ENCODE measurements at places on chromosomes 4 and X.

DNA sequence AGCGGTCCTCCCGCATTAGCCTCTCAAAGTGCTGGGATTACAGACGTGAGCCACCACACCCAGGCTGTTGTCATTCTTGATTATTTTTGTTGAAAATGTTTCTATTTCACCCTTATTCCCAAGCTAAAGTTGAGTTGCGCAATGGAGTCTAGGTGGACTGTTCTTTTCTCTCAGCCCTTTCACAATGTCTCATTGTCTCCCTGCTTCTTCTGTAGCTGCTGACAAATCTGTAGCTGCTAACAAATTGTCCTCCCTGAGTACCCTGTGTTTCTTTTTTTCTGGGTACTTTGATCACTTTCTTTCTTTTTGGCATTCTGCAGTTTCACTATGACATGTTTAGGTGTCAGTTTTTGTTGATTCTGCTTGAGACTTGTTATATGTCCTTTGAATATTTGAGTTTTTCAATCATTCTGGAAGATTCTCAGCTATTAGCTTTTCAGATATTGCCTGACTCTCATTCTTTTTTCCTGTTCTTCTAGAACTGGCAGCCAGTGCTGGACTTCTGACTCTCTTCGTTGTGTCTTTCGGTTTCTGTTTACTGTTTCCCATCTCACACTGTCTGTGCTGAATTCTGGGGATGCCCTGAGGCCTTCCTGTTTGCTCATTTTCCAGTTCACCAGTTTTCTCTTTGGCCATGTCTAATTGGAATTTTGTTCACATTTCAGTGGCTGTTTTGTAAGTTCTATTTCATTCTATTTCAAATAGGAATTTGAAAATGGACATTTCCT is 6.6 kb downstream of the ABCD1 start:
- H3K36me3 ChIP-seq, result peaks cover 6% of the 10 kb centered on the region
- H3K4me3 ChIP-seq, result no peak overlapping the region
- peaks cover 22% of the 10 kb centered on the region for H3K4me1 ChIP-seq
- no peak for DNase-seq
- no peaks in the 10 kb centered on the region for H3K27me3 ChIP-seq

GRCh38 chr4:51878431-51878830 is 35.5 kb downstream of the DCUN1D4 start:
- H3K4me1 ChIP-seq, result no peaks in the 10 kb centered on the region
- no peak for DNase-seq
- no peaks in the 10 kb centered on the region for H3K27me3 ChIP-seq

DNA sequence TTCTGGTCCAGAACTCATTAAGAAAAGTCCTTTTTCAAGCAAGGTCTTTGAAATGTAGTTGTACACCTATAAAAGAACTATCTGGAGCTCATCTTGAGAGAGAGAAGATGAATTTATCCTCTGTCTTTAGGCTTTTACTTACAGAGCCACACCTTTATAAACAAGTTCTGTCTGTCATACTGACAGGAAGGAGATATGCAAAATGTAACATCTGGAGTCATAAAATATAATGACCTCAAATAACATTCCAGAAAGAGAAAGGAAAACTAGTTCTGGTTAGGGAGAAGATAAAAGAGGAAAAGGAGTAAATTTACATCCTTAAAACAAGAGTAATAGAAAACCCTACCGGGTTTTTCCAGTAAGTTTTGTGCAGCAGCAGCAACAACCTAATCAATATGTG is 1.3 kb downstream of the INPP4B start:
- H3K36me3 ChIP-seq, result no peaks in the 10 kb centered on the region
- H3K27me3 ChIP-seq, result peaks cover 7% of the 10 kb centered on the region
- peak overlapping the region; percentile 64 for H3K4me3 ChIP-seq
- peaks cover 18% of the 10 kb centered on the region for H3K4me1 ChIP-seq
- no peak for DNase-seq
- peak overlapping the region; percentile 58 for H3K27ac ChIP-seq

- DNase-seq, result no peak
- no peaks in the 10 kb centered on the region for H3K27me3 ChIP-seq
- H3K36me3 ChIP-seq, result no peaks in the 10 kb centered on the region
- H3K4me3 ChIP-seq, result no peak overlapping the region
Observed at GRCh38 chrX:104795804-104796203, 229.8 kb downstream of the IL1RAPL2 start.

GRCh38 chr4:42487230-42487629 is 89.9 kb downstream of the SHISA3 start:
- no peaks in the 10 kb centered on the region for H3K36me3 ChIP-seq
- H3K4me3 ChIP-seq, result no peak overlapping the region
- H3K27me3 ChIP-seq, result no peaks in the 10 kb centered on the region
- no peak for DNase-seq
- H3K27ac ChIP-seq, result no peak overlapping the region
- H3K4me1 ChIP-seq, result no peaks in the 10 kb centered on the region

- H3K27ac ChIP-seq, result no peak overlapping the region
- no peak overlapping the region for H3K4me3 ChIP-seq
- no peaks in the 10 kb centered on the region for H3K36me3 ChIP-seq
- no peak for DNase-seq
Observed at GRCh38 chr4:74997948-74998729, 65.2 kb downstream of the PARM1 start.

DNA sequence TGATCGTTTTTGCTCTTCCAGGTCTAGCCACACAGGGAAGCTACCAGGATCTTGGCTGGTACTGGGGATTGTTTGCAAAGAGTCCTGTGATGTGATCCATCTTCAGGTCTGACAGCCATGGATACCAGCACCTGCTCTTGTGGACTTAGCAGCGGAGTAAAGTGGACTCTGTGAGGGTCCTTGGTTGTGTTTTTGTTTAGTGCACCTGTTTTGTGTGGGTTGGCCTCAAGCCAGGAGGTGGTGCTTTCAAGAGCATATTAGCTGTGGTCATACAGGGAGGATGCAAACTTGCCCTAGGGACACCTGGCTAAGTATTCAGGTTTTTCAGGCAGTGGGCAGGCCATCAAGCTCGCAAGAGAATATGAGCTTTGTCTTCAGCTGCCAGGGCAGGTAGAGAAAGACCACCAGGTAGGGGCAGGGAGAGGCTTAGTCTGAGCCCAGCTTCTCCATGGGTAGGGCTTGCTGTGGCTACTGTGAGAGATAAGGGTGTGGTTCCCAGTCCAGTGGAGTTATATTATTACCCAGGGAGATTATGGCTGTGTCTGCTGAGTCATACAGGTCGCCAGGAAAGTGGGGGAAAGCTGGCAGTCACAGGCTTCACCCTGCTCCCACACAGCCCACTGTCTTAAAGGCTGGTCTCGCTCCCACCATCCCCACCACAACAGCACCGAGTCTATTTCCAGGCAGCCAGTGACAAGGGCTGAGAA is 293.7 kb downstream of the PCDH18 start:
- H3K27me3 ChIP-seq, result no peaks in the 10 kb centered on the region
- no peaks in the 10 kb centered on the region for H3K36me3 ChIP-seq
- no peak overlapping the region for H3K27ac ChIP-seq
- DNase-seq, result no peak
- no peaks in the 10 kb centered on the region for H3K4me1 ChIP-seq
- no peak overlapping the region for H3K4me3 ChIP-seq

GRCh38 chrX:123049071-123049625 is 134.9 kb upstream of the GRIA3 start:
- H3K27ac ChIP-seq, result no peak overlapping the region
- no peaks in the 10 kb centered on the region for H3K36me3 ChIP-seq
- DNase-seq, result no peak
- H3K4me1 ChIP-seq, result no peaks in the 10 kb centered on the region
- H3K27me3 ChIP-seq, result no peaks in the 10 kb centered on the region

- H3K4me1 ChIP-seq, result no peaks in the 10 kb centered on the region
- no peak overlapping the region for H3K4me3 ChIP-seq
- no peak for DNase-seq
- H3K27me3 ChIP-seq, result no peaks in the 10 kb centered on the region
Observed at GRCh38 chrX:154605566-154605965, 13.5 kb downstream of the CTAG1B start.

DNA sequence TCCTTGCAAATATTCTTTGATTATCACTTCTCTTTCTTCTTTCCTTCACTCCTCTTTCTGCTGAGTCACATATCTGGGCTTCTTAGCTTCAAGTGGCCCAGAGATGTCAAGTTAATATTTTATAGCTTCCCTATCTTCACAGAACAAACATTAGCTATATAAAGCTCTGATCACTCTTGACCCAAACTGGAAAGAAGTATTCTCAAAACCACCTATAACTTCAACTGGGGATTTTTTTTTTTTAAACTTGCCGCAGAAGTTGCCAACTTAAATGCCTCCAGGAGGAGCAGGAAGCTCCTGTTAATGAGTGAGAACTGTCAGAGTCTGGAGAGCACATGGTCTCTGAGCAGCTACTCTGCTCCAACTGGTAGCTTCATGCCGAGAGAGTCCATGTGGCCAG is 233.3 kb upstream of the EDNRA start:
- DNase-seq, result no peak
- H3K4me3 ChIP-seq, result no peak overlapping the region
- H3K27me3 ChIP-seq, result no peaks in the 10 kb centered on the region
- no peaks in the 10 kb centered on the region for H3K36me3 ChIP-seq
- H3K4me1 ChIP-seq, result no peaks in the 10 kb centered on the region

- H3K27me3 ChIP-seq, result no peaks in the 10 kb centered on the region
- no peaks in the 10 kb centered on the region for H3K4me1 ChIP-seq
- DNase-seq, result no peak
- no peak overlapping the region for H3K27ac ChIP-seq
- H3K4me3 ChIP-seq, result no peak overlapping the region
Observed at GRCh38 chr4:129254126-129254525, 158.2 kb downstream of the C4orf33 start.

DNA sequence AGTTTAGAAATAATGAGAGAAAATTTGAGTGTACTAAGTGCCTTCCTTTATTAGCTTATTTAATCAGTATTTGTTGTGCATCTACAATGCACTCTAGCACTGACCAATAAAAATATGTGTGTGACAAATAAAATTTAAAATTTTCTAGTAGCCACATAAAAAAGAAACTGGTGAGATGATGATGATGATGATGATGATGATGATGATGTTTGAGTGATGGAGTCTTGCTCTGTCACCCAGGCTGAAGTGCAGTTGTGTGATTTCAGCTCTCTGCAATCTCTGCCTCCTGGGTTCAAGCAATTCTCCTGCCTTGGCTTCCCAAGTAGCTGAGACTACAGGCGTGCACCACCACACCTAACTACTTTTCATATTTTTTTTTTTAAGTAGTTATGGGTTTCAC is 110.2 kb downstream of the RNF150 start:
- no peaks in the 10 kb centered on the region for H3K4me1 ChIP-seq
- H3K4me3 ChIP-seq, result no peak overlapping the region
- no peaks in the 10 kb centered on the region for H3K36me3 ChIP-seq
- H3K27ac ChIP-seq, result no peak overlapping the region

DNA sequence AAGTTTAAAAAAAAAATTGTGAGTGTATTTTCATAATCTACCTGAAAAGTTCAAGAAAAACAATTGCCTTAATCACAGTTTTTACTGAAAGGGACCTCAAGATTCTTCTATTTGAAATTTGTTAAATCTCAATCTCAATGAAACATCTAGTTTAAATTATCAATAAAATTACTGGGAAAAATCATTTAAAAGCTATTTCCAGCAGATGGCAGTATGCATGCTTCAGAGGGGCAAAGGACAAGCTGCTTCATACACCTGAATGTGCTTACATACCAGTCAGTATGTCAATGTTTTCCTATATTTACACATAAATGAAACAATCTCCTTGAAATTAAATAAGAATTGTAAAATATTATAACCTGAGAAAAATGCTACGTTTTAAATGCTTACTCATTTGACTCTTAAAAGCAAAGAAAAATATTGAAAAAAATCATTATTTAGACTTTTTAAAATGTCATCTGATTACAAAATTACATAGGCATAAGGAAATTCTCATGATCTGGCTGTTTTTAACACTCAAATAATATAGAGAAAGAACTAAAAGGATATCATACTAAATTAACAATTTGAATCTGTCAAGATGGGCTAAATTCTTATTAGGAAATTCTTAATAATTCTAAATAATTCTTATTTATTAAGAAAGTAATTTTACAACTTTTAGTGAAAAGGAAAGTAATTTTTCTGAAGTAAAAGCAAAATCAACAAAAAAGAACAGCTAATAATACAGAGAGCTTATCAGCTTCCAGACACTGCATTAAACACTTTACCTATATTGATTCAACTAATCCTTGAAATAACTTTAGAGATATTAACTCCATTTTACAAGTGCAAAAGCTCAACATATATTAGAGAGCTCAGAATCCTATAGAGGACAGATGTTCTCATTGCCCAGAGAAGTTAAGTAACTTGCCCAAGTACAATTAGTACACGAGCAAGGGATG is 242.1 kb downstream of the ADAMTS3 start:
- no peaks in the 10 kb centered on the region for H3K27me3 ChIP-seq
- no peaks in the 10 kb centered on the region for H3K4me1 ChIP-seq
- no peak for DNase-seq
- no peaks in the 10 kb centered on the region for H3K36me3 ChIP-seq
- no peak overlapping the region for H3K27ac ChIP-seq

GRCh38 chr4:70908993-70909556 is 6.9 kb downstream of the MOB1B start:
- no peak overlapping the region for H3K4me3 ChIP-seq
- no peaks in the 10 kb centered on the region for H3K36me3 ChIP-seq
- no peak overlapping the region for H3K27ac ChIP-seq
- H3K27me3 ChIP-seq, result no peaks in the 10 kb centered on the region
- H3K4me1 ChIP-seq, result peaks cover 3% of the 10 kb centered on the region
- no peak for DNase-seq

- no peak overlapping the region for H3K4me3 ChIP-seq
- H3K36me3 ChIP-seq, result no peaks in the 10 kb centered on the region
- no peak overlapping the region for H3K27ac ChIP-seq
- DNase-seq, result no peak
- H3K27me3 ChIP-seq, result no peaks in the 10 kb centered on the region
- H3K4me1 ChIP-seq, result peaks cover 12% of the 10 kb centered on the region
Observed at GRCh38 chr4:152590179-152591031, 54.5 kb upstream of the FBXW7 start.

- no peak overlapping the region for H3K4me3 ChIP-seq
- H3K36me3 ChIP-seq, result peaks cover 29% of the 10 kb centered on the region
- H3K27me3 ChIP-seq, result no peaks in the 10 kb centered on the region
- H3K4me1 ChIP-seq, result no peaks in the 10 kb centered on the region
- peak overlapping the region; percentile 69 for H3K27ac ChIP-seq
- no peak for DNase-seq
Observed at GRCh38 chr4:76738086-76738931, 159.6 kb downstream of the SOWAHB start.

DNA sequence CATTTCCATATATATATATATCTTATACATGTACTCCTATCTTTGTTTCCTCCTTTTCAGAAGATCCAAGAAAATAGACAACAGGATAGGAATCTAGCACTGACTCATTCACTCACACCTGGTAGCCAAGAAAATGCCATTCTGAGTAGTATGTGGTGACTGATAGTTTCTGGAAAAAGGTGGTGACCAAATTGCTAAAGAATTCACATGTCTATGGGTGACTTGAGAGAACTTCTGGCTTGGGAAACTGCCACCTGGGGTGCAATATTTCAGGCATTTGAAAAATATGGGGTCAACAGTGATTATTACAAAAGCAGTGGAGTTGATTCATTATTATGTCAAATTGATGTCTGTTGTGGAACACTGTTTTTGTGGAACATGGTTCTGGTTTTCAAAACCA is 605.1 kb downstream of the PCDH18 start:
- no peaks in the 10 kb centered on the region for H3K4me1 ChIP-seq
- no peaks in the 10 kb centered on the region for H3K27me3 ChIP-seq
- H3K36me3 ChIP-seq, result no peaks in the 10 kb centered on the region
- no peak overlapping the region for H3K4me3 ChIP-seq
- no peak overlapping the region for H3K27ac ChIP-seq

Data from upper lobe of left lung (tissue), 6 donors.